Astrocyte of the cerebellum (primary cell): ENCODE measurements at places on chromosomes 1 and 21.

- DNase-seq: no peak
Observed at GRCh38 chr1:220458936-220459335, 69.0 kb upstream of the MARK1 start.

GRCh38 chr1:183957216-183957830 is 80.2 kb downstream of the COLGALT2 start:
- no peak for DNase-seq

- DNase-seq: no peak
Observed at GRCh38 chr1:55445416-55445815, 230.3 kb upstream of the USP24 start.

GRCh38 chr1:3625151-3625907 is 514 bp downstream of the TPRG1L start:
- no peak for DNase-seq

DNA sequence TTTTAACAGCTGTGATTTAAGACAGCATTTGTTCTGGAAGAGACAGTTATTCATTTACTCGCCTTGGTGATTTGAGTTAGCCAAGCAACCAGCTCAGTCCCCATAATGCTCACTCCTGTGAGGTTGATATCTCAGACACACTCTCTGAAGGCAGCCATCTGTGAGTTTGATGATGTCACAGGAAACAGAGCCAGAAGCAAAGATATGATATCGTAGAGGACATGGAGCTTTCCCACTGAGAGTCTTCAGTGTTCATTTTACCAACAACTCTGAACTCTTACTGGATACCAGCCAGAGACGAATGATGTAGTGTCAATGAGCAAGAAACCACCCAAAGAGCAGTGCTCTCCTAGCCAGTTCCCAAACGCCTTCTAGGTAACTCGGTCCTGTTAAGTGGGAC is 219.4 kb downstream of the SLC35F3 start:
- DNase-seq: no peak

DNA sequence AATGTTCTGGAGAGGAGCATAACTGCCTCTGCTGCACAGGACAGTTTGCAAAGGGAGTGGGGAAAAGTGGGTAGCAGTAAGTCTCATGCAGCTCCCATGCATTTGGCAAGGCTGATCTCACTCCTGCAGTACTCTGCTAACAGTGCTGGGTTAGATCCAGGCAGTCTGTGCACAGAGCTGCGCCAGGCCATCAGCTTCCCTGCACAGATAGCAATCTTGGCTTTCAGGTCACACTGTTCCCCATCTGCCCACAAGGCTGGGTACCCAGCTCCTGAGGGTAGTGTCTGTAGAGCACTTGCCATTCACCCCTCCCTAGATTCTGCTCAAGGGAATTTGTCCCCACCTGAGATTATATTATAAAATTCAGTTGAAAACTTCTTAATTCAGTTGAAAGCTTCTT is 72.1 kb downstream of the SH3BGR start:
- no peak for DNase-seq

DNA sequence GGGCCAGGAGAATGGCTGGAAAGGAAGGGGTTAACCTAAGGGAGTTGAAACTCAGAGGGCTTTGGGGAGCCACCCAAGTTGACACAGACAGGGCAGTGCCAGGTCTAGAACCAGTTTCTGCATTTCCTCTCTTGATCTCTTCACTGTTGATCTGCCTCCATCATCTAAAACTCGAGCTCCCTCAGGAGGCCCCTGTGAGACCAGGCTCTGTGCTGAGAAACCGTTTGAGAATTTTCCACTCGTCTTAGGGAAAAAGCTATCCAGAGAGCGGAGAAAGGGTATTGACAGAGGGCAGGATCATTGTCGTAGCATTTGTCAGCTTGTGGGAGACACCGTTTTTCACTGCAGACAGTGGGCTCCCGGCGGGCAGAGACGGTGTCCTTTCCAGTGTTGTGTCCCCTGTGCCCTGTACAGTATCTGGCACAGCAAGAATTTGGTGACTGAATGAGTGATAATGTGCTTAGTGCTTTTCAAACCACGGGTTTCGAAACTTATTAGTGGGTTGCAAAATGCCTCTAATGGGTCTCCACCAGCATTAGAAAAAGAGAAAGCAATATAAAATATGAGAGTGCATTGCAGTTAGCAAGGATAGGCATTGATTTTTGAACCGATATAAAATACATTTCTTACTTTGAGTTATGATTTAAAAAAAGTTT is 31.1 kb downstream of the PROK1 start:
- no peak for DNase-seq

- DNase-seq: peak; percentile 20
Observed at GRCh38 chr1:29586991-29587745, 350.8 kb downstream of the PTPRU start.

- peak; percentile 93 for DNase-seq
Observed at GRCh38 chr1:226778657-226779058, 39.6 kb upstream of the ITPKB start.

- DNase-seq: no peak
Observed at GRCh38 chr1:212256369-212256768, 28.8 kb upstream of the PPP2R5A start.

DNA sequence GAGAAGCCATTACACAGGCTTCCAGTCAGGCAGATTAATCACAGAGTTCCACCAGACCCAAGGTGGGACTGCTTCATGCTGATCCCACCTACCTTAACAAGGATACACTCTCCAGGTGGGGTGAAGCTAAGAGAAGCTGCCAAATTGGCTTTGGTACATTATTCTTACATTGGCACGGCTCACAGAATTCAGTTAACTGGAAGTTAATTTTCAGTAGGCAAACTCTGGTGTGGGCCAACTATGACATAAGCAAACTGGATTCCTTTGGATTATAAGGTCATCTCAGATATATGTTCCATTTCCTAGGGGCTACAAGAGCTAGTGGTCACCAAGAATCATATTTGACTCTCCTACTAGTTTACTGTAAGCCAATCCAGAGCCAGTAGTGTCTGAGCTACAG is 448.8 kb upstream of the BEND5 start:
- DNase-seq: no peak

DNA sequence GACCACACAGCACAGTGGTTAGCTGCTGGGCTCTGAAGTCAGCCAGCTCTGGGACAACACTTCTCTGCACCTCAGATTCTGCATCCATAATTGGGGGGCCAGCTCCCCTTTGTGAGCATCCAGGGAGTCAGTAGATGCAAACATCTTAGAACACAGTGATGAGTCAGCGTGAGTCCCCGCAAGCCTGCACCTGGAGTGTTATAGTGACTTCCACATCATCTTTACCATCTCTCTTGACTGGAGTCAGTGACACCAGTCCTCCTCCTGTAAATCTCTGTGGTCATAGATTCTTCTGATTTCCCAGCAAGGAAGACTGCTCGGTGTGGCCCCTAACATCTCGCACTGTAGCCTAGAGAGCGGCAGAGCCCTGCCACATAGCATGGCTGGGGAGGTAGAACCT is 13.9 kb upstream of the EDN2 start:
- DNase-seq: no peak

- DNase-seq: no peak
Observed at GRCh38 chr1:187504779-187505178, 676.0 kb downstream of the PLA2G4A start.

DNA sequence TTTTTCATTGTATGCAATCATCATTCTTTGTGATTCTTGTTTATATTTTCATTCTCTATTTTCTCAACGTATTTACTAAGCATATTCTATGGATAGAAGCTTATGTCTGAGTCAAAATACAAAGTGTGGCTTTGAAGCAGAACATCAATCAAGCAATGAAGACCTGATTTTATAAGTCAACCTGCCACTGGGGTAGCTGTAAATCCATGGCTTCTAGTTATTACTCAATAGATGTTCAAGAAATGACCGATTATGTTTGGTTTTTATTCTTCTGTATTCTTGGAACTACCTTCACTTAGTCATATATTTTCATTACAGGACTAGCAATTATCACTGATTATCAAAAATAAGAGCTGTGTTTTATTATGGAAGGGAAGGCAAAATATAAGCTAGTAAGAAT is 20.5 kb upstream of the PTGS2 start:
- DNase-seq: no peak

- DNase-seq: no peak
Observed at GRCh38 chr1:202045705-202046104, 35.3 kb downstream of the ELF3 start.

DNA sequence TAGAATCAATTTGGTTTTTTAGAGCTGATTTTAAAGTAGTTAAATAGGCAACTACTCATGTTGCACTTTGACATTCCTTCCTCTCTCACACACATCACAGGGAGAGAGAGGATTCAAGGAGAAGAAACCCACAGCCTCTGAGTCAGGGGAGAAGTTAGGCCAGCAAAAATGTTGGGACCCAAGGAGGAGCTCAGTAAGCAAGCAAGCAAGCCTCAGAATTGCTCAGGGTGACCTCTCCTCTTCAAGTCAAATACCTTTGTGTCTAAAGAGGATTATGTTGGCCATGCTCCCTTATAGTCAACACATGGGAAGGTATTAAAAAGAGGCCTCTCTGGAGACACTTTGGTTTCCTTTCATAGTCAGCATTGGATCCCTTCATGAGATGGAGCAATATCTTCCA is 80.5 kb upstream of the WARS2 start:
- no peak for DNase-seq

DNA sequence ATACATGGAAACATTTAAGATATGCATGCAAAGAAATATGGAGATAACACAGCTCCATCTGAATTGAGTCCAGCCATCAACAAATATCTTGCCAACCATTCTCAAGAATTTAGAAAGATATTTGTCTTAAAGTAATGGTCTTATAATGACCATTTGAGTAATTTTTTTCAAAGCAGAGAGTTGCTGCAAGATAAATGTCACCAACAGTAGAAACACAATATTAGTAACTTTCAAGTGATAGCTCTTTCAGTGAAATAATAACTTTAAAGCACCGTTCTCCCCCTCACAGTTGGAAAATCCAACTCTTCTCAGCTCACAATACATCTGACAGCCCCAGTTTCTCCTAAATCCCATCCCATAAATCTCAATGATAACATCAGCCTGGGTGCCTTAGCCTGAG is 481.0 kb upstream of the ADAMTS5 start:
- DNase-seq: no peak

DNA sequence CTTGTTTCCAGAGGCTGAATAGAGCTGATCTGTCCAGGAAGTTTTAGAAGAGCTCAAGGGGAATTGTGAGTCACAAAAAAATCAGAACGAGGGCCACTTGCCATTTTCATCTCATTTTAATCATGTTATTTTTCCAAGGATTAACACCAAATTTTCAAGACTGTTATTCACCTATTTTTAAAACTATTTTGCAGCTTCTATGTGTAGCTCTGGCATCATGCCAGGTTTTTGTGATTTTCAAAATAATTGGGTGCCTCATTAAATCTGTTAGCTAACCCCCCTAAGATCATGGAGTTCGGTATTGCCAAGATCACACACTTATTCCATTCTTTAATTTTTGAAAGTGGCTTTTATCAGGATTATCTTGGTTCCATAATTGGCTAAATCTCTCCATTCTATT is 90.9 kb downstream of the RGS7 start:
- DNase-seq: no peak

- no peak for DNase-seq
Observed at GRCh38 chr21:35699361-35699760, 361.0 kb downstream of the SETD4 start.

DNA sequence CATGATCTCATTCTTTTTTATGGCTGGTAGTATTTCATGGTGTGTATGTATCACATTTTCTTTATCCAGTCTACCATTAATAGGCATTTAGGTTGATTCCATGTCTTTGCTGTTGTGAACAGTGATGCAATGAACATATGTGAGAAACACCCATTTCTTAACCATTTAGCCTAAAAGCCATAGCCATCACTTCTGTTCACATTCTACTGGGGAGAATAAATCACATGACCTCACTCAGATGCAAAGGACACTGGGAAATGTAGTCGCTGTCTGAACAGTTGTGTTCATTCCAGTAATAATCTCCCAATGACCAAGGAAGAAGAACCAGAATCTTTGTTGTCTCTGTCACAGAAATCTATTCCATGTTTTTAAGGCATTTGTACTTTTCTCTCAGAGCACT is 15.1 kb upstream of the PLA2G2E start:
- DNase-seq: no peak

DNA sequence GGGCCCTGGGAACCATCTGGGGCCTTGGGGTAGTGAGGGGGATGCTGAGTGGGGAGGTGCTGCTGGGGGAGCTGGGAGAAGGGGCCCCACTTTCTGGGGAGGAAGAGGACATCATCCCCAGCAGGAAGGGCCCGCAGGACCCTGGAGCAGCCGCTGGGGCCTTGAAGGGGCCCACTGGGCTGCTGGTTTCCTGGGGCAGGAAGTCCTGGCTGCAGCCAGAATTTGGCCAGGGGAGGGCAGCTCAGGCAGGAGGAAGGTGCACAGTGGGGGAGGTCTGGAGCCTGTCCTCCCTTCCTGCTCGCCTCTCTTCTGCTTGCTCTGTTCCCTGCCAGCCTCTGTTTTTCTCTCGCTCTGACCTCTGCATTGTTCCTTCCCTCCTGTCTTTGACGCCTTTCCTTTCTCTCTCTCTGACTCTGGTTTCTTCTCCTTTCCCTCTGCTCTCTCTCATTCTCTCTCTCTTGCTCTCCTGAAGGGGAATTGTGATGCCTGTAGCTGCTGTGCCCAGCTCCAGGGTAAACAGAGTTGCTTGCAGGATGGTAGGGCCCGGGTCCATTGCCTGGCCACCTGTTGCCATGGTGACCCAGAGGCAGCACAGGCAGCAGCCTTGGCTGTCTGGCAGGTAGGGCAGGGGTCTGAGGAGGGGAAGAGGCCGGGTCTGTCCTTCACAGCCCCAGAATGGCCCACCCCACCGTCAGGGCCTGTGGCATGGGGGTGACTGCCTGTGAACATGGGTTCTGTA is 23.9 kb downstream of the ACOT11 start:
- DNase-seq: no peak

- no peak for DNase-seq
Observed at GRCh38 chr1:146051452-146051851, 29.9 kb upstream of the HJV start.
